Epithelial cell of esophagus (primary cell): ENCODE measurements at places on chromosomes 1 and 21.

DNA sequence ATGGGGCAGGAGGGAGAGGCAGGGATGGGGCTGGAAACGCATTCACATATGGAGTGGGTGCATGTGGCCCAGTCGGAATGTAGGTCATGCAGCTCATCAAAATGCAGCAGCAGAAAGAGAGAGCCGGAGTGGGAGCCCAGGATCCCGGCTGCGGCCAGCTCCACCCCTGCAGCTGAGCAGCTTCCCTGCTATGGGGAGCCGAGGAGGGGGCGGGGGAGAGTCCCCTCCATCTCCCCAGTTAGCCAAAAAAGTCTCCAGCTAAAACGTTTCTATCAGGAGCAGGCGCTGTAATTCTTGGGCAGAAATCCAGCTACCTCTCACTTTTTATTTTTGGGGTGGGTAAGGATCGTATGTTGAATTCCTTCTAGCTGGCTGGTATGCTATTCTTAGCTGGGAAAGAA, 39.7 kb downstream of the MRPL37 start:
- DNase-seq = no peak

DNA sequence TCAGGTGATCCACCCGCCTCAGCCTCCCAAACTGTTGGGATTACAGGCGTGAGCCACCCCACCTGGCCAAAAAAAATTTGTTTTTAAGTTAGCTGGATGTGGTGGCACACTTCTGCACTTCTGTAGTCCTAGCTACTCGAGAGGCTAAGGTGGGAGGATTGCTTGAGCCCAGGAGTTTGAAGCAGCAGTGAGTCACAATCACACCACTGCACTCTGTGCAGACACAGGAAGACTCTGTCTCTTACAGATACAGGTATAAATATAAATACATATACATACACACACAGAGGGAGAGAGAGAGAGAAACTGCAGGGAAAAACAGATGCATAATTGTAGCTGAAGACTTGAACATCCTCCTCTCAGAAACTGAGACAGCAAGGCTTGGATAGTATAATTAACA, 34.8 kb upstream of the EPS15 start:
- peak; percentile 53 for DNase-seq

- peak; percentile 57 for DNase-seq
Observed at GRCh38 chr1:198903203-198903602, 264.4 kb downstream of the PTPRC start.

GRCh38 chr1:14648391-14648790, 49.9 kb downstream of the KAZN start:
- DNase-seq = no peak

- DNase-seq = peak; percentile 89
Observed at GRCh38 chr1:112061901-112062320, 72.4 kb upstream of the KCND3 start.

DNA sequence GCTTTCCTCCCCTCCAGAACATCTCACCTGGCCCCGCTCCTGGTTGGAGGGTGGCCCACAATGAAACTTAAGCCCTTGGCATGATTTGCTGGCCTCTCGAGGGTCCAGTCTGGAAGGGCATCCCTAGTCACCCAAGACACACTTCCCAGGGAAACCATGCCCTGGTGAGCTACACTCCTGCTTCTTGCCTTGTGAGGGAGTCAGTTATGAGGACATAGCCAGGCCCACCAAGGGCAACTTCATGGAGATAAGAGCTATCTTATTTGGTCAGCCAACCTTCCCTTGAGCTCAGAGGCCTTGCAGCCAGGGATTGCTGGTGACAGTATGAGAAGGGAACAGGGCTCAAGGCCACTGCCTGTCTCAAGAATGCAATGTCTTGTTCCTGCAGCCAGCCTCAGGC, 9.7 kb downstream of the TNR start:
- no peak for DNase-seq

GRCh38 chr1:156589546-156589945, 2.0 kb upstream of the NAXE start:
- DNase-seq = no peak

DNA sequence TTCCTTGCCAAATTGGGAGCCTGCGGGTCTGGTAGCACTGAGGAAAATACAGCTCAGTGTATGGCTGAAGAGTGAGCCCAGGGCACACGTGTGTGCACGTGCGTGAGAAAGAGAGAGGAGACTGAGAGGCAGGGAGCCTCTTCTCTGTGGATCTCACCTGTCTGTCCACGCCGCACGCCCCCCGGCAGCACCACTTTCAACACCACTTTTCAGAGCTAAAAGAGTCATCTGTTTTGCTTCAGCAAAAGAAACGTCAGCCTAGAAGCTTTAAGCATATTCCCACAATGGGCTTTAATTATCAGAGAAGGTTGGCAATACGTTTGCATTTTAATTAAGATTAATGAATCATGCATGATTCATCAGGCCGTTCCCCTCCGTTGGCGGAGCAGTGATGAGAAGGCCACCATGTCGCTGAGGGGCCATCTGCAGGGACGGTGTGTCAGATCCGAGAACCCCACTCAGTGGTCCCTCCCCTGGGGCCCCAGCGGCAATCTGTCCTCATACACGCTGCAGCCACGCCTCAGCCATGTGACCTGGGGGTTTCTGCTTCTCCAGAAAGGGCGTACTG, 56.8 kb downstream of the SIK1 start:
- peak; percentile 61 for DNase-seq

DNA sequence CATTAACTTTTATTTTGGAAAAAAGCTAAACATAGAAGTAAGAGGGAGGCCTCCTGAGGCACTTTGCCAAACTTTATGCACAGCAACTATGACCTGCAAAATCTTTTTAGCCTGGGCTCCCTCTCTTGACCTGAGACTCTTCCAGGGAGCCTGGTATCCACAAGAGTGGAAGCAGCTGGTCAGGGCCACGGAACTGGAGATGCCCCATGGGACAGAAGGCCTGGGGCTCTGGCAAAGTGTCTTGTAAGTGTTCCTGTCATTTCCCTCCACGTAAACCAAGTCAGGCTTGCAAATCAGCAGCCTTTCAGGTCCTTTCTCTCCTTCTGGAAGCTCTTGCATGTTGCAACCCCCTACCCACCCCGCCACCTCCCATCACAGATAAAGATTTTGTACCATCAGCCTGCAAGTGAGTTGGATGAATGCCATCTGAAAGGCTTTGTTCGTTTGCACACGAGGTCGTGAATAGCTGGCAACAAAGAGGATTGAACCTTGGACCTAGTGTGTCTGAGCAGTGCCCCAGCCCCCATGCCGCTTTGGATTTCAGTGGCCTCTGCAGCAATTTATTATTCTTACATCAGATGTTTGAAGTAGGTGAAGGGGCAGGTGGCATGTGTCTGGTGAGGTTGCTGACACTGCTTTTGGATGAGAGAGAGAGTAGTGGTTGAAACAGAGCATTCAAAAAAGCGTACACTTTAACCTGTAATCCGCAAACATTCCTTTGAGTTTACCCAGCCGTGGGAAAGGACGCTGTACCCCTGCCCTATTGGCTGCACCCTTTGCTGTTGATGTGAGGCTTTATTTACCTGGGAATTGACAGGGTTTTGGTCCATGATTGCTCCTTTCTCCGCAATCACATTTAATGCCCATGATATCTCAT, 91.6 kb downstream of the GALNT2 start:
- no peak for DNase-seq

GRCh38 chr1:7941437-7941793, 776 bp upstream of the TNFRSF9 start:
- no peak for DNase-seq

DNA sequence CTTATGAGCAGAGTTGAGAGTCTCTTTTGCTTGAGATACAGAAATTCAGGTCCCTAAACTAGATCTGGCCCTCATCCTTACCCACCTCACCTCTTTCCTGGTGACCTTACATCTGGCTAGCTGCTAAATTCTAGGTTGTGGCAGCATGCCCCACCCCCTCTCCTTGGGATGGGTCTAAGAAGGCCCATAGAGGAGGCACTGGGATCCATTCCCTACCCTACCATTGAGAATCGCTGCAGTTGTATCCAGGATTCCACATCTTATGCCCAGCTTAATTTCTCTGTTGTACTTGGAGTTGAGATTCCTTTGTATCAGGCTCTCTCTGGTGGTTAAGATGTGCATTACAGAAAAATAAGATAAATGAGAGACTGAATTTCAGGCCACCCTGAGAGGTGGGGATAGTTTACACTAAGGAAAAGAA, 9.5 kb upstream of the TMEM39B start:
- peak; percentile 52 for DNase-seq

DNA sequence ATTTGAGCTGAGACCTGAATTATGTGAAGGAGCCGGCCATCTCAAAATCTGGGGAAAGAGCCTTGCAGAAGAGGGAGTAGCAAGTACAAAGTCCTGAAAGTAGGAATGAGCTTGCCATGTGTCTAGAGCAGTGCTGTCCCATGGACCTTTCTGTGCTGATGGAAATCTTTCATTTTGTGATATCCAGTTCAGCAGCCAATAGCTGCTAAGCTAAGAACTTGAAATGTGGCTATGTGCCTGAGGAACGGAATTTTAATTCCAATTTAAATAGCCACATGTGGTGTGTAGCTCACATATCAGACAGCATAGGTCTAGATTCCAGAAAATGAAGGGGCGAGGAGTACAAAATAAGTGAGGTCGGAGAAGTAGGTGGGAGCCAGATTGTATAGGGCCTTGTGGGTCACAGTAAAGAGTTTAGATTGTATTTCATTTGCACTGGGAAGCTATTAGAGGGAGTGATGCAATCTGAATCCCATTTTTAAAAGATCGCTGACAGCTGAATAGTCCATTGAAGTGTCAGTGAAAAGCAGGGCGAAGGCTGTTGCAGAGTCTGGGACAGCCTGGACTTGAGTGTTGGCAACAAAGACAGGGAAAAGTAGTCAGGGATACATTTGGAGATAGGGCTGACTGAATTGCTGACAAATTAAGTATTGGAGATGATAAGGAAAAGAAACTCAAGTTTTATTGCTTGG, 80.3 kb downstream of the TMEM200B start:
- DNase-seq = no peak

- DNase-seq = no peak
Observed at GRCh38 chr21:41830145-41830707, 48.9 kb downstream of the PRDM15 start.

GRCh38 chr1:24047110-24047477, 64.8 kb downstream of the MYOM3 start:
- DNase-seq = peak; percentile 63

- DNase-seq = no peak
Observed at GRCh38 chr1:181675091-181675917, 192.0 kb downstream of the CACNA1E start.

DNA sequence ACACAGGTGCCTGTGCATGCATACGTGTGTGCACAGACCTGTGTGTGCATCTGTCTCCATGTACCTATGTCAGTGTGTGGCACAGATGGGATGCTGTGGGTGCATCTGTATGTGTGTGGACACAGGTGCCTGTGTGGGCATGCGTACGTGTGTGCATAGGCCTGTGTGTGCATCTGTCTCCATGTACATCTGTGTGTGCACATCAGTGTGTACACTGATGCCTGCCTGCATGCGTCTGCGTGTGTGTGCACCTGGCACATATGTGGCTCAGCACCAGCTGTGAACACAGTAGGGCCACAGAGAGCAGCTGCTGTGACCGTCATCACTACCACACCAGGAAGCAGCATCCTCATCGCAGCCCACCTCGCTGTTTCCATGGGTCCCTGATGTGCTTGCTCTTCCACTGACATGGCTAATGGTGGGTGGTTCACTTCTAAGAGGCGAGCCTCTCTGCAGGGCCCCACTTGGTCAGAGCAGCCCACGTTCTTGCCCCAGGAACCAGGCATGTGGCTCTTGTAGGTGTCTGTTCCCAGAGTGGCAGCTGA, 9.6 kb upstream of the SPATC1L start:
- no peak for DNase-seq

DNA sequence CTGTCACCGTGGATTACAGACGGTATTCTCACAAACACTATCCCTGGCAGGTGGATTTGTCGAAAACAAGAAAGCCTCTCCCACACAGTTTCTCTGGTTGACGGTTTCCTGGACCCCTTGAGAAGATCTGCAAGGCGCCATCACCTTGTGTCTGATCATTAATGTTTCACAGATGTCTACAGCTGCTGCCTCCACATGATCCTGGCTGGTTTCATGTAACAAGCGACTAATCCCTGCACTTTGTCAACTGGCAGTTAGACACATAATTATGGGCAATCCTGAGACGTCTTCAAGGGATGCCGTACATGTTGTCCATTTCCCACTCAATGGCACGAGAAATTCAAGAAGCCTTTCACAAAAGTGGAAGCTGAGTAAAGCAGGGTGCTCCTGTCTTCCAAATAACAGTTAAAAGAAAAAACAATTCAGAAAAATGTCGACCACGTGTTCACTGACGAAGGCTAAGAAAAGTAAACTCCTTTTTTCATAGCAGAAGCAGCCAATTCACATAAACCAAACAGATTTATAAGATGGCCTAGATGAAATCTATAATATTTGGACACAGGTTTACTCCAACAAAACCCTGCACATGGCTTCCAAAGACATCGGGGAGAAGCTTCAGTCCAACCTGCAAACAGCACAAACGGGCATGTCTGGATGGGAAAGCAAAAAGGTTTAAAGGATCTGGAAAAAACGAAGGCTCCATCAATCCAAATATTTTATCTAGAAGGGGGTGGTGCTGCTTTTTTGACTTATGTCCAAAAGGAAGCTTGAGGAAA, 52.2 kb downstream of the CAPZB start:
- DNase-seq = no peak

DNA sequence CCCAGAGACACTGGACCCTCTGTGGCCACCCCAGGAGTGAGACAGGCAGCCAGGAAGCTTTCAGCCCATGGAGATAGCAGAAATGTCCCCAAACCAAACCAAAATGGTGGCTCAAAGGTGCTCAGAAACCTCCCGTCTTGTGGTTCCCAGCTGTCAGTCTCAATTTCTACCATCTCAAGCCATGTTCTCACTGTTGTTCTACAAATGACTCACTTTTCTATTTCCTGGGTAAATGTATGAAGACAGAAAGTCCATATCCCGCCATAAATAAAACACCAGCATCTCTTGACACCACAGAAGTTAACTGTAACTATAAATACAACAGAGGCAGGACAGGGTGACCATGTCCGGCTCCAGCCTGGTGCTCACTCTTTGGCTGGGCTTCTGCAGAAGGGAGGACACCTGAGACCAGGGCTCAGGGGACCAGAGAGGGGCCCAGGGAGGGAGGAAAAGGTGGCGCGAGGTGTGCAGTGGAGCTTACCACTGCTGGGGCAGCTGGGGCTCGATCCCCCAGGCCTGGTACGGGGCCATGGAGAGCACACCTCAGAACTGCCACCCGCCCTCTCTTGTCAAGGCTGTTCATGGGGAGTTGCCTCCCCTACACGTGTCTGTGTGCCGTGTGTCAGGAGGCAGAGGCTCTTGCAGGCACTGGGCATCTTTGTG, 43.6 kb downstream of the EPHB2 start:
- DNase-seq = no peak

GRCh38 chr1:110726755-110727154, 52.0 kb upstream of the KCNA3 start:
- DNase-seq = no peak

DNA sequence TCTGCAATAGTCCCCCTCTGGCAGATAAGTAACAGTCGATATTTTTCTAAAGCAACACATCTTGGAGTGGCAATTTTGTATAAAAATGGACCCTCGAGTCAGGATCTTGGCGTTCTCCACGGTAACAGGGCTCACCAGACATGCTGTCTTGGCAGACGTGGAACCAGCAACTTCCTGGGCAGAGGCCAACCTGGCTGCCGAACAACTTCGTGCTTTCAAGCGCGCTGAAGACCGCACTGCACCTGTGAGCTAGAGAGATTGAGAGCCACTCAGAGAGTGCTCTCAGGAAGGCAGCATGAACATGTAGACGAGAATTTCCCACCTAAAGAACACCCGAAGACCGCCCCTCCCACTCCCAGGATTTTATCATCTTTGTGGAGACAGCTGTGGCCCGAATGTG, 7.3 kb downstream of the C1orf174 start:
- no peak for DNase-seq

GRCh38 chr21:45322231-45322959, 34.7 kb upstream of the POFUT2 start:
- DNase-seq = no peak

GRCh38 chr1:228304766-228305395, 97.0 kb downstream of the OBSCN start:
- DNase-seq = no peak
